T-helper 17 cell (primary cell): ENCODE measurements at places on chromosomes 6 and 20.

DNA sequence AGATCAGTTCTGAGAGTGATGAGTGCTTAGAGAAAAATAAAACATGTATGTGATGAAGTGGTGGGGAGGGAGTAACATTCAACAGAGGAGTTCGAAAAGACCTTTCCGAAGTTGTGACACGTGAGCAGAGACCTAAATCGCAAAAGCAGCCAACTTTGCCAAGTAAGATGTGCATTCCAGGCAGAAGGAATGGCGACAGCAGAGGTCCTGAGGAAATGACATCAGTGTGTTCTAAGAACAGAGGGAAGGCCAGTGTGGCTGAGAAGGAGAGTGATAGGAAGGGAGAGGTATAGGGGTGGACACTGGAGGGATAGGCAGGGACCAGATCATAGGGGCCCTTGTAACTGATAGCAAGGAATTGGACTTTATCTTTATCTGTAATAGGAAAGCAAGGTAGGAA lies 51.3 kb downstream of the ADAT2 start:
- no peak for DNase-seq
- H3K4me3 ChIP-seq: no peak overlapping the region
- peak overlapping the region; percentile 83 for H3K27ac ChIP-seq

DNA sequence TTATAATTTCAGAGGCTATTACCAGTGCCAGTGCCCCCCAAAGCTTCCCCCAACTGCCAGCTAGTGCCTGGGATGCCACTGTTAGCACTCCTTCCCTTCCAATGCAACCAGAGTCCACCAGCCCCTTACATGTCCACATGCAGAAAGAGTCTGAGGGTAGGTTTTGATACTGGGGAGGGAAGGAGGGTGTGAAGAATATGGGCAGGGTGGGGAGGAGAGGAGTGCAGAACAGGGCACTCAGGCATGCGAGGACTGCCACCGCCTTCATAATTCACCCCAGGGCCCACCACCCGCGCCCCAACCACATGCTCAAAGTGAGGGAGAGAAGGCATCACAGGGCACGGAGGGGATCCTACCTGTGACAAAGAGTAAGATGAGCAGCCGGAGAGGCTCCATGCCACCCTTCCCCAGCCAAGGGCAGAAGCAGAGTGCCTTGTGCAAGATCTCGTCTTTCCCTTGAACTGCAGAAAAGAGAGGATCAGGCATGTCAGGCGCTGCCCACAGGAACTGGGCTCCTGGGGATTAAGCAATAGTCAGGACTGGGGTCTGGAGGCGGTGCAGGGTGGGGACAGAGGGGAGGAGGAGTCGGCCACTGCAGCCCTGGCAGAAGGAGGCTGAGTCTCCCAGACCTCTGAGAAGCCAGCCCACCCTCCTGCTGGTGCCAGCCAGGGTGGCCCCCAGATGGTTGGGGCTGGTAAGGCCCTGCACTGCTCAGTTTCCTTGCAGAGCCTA lies at the start of gene TREM2:
TREM2 (minus strand) TSS at position 430 of the 732 bp plus-strand sequence; CDS start at position 396, 34 bp downstream.
- H3K36me3 ChIP-seq: peaks cover 2% of the 10 kb centered on the region
- H3K4me1 ChIP-seq: no peaks in the 10 kb centered on the region
- peaks cover 36% of the 10 kb centered on the region for H3K27me3 ChIP-seq
- H3K27ac ChIP-seq: peak within 1 kb of the TSS; percentile 1
- DNase-seq: no peak
- H3K4me3 ChIP-seq: no peak within 1 kb of the TSS

DNA sequence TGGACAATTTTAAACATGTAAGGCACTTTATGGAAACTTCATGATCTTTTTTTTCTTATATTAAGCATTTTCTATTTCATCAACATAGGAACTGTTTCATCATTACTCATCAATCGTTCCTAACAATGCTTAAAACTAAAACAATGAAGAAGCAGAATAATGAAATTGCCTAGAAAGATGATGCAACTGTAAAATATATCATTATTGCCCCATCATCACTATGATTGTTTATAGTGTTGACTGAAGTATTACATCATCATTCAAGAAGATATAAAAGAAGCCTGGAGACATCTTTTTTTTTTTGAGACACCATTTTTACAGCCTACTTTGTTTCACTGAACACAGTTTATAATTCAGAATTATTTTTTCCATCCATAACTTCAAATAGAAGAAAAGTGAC lies 147.2 kb downstream of the TRDN start:
- no peaks in the 10 kb centered on the region for H3K4me1 ChIP-seq
- H3K4me3 ChIP-seq: no peak overlapping the region
- H3K27ac ChIP-seq: no peak overlapping the region
- DNase-seq: no peak
- H3K36me3 ChIP-seq: no peaks in the 10 kb centered on the region
- H3K27me3 ChIP-seq: no peaks in the 10 kb centered on the region

DNA sequence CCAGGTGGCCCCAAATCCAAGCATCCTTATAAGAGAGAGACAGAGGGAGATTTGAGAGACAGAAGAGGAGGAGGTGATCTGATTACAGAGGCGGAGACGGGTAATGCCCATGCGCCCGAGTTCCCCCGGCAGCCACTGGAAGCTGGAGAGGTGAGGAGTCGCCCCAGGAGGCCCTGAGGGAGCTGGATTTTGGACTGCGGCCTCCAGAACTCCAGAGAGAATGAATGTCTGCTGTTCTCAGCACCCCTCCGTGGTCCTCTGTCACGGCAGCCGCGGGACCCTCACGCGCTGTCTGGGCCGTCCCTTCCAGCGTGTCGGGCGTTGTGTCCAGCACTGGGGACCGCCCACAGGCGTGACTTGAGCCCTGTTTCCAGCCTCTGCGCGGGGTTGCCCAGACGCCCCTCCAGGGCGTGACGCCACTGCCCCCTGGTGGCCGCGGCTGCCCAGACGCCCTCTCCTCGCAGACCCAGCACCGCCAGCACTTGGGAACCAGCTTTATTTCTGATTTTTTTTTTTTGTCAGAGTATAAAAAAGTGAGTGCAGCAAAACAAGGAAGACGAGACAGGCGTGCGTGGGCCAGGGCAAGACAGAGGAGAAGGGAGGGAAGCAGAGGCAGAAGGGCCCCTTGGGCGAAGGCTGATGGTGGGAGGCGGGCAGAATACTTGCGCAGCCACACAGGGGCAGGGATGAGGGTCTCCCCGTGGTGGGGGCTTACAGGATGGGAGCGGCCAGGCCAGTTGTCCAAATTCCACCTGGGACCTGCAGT lies 4.1 kb upstream of the ZNF512B start:
- DNase-seq: peak; percentile 83
- H3K27me3 ChIP-seq: no peaks in the 10 kb centered on the region
- H3K36me3 ChIP-seq: peaks cover 9% of the 10 kb centered on the region
- H3K4me1 ChIP-seq: peaks cover 40% of the 10 kb centered on the region
- H3K27ac ChIP-seq: peak overlapping the region; percentile 39

- peak overlapping the region; percentile 1 for H3K4me3 ChIP-seq
- H3K36me3 ChIP-seq: peaks cover 4% of the 10 kb centered on the region
- no peaks in the 10 kb centered on the region for H3K4me1 ChIP-seq
- H3K27me3 ChIP-seq: peaks cover 6% of the 10 kb centered on the region
- no peak overlapping the region for H3K27ac ChIP-seq
- DNase-seq: no peak
These were observed 550.3 kb upstream of the JARID2 start for GRCh38 chr6:14695579-14695978.

GRCh38 chr6:144315226-144315980 lies 30.3 kb downstream of the UTRN start:
- no peak for DNase-seq
- no peak overlapping the region for H3K4me3 ChIP-seq
- peaks cover 6% of the 10 kb centered on the region for H3K4me1 ChIP-seq
- H3K27ac ChIP-seq: no peak overlapping the region

GRCh38 chr20:10093087-10093591 lies 58.4 kb downstream of the ANKEF1 start:
- DNase-seq: no peak
- H3K27me3 ChIP-seq: peaks cover 21% of the 10 kb centered on the region
- H3K36me3 ChIP-seq: no peaks in the 10 kb centered on the region
- peaks cover 3% of the 10 kb centered on the region for H3K4me1 ChIP-seq
- no peak overlapping the region for H3K27ac ChIP-seq
- no peak overlapping the region for H3K4me3 ChIP-seq

GRCh38 chr6:91782802-91783201 lies 1195.9 kb upstream of the MAP3K7 start:
- H3K27me3 ChIP-seq: no peaks in the 10 kb centered on the region
- DNase-seq: no peak
- no peaks in the 10 kb centered on the region for H3K36me3 ChIP-seq
- H3K27ac ChIP-seq: no peak overlapping the region
- H3K4me3 ChIP-seq: no peak overlapping the region

GRCh38 chr20:38445381-38445796 lies 10.3 kb upstream of the SNHG17 start:
- H3K36me3 ChIP-seq: peaks cover 11% of the 10 kb centered on the region
- no peaks in the 10 kb centered on the region for H3K27me3 ChIP-seq
- H3K4me3 ChIP-seq: no peak overlapping the region
- peaks cover 23% of the 10 kb centered on the region for H3K4me1 ChIP-seq
- no peak for DNase-seq

- H3K4me1 ChIP-seq: no peaks in the 10 kb centered on the region
- no peak overlapping the region for H3K27ac ChIP-seq
- no peaks in the 10 kb centered on the region for H3K36me3 ChIP-seq
- H3K27me3 ChIP-seq: peaks cover 26% of the 10 kb centered on the region
- DNase-seq: no peak
- no peak overlapping the region for H3K4me3 ChIP-seq
These were observed 469.4 kb downstream of the PREX1 start for GRCh38 chr20:48358176-48359054.

DNA sequence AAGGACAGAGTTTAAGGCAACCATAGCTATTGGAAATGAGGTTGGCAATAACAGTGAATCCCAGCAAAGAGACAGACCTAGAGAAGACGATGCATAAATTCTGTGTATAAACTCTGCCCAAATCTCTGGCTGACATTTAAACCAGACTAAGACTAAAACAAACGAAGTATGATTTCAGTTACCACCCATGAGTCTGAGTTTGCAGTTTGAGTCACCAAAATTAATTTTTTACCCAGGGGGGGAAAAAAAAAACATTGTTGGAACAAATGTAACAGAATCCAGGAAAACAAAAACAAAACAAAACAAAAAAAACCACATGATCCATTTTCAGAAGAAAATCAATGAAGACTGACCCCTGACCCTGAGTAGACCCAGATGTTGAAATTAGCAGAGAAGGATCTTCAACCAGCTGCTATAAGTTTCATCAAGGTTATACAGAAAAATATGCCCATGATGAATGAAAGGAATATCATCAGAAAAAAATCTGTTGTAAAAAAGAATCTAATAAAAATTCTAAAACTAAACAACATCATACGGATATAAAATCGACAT lies 190.8 kb downstream of the GMDS start:
- H3K4me3 ChIP-seq: no peak overlapping the region
- peaks cover 2% of the 10 kb centered on the region for H3K36me3 ChIP-seq
- H3K27me3 ChIP-seq: no peaks in the 10 kb centered on the region

- H3K27me3 ChIP-seq: peaks cover 20% of the 10 kb centered on the region
- H3K4me3 ChIP-seq: no peak overlapping the region
- no peak for DNase-seq
- no peak overlapping the region for H3K27ac ChIP-seq
These were observed 19.9 kb downstream of the TPD52L1 start for GRCh38 chr6:125173341-125174095.
